ENCODE measurements at places on chromosomes 12 and 14. TPM values are rescaled to one million over a fixed set of nuclear protein-coding genes. Genes with fewer than 3 reads are reported as not detected.

Gene SLC2A14
- total RNA-seq: under 0.01 TPM

Gene INSM2
- 0.25 TPM for total RNA-seq

Gene FOXA1
- total RNA-seq: not detected

Gene SLC8A3
- 32.5 TPM for total RNA-seq

Gene EXOC3L4
- not detected for total RNA-seq

Gene HOXC6
- total RNA-seq: not detected

Gene KRT82
- total RNA-seq: not detected

Gene APAF1
- 42.0 TPM for total RNA-seq

Gene CLEC9A
- total RNA-seq: not detected

Gene NCKAP5L
- total RNA-seq: 9.3 TPM

Gene TROAP
- 0.49 TPM for total RNA-seq

Gene EVL
- total RNA-seq: 89.5 TPM

Gene PLCZ1
- total RNA-seq: 0.25 TPM

Gene GPN3
- total RNA-seq: 15.2 TPM

Gene TARBP2
- total RNA-seq: 15.7 TPM

Gene OAS1
- 1.7 TPM for total RNA-seq

Gene CD4
- total RNA-seq: 2.2 TPM

Gene RNASE1
- total RNA-seq: 8.9 TPM

Gene PRR4
- 0.98 TPM for total RNA-seq

Gene DNAJC22
- under 0.01 TPM for total RNA-seq

Gene BEST3
- total RNA-seq: 0.25 TPM
